NCI-H146 (cell line): ENCODE measurements at places on chromosomes 2 and 18.

GRCh38 chr18:25726298-25726697, 364.1 kb downstream of the SS18 start:
- no peak for DNase-seq

DNA sequence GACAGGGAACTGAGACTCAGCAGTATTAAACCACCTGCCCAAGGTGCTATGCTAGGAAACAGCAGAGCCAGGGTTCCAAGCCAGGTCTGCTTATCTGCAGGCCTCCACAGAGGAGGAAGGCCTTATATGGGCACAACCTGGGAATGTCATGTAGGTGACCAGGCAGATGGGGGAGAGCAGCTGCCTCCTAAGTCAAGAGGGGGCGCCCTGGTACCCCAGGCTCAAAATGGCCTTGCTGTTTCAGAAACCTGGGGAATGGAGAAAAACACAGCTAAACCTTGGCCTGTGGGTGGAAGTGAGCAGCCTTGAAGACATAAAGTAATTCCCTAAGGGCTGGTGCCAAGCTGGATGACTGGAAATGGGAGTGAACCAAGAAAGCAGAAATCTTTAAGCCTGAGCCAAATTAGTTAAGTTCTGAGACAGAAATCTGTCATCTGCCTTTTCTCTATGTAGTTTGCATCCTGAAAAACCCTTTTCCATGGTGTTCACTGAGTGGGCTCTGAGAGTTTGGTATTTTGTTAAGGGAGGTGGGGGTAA, 79.1 kb downstream of the MAPK4 start:
- DNase-seq: peak; percentile 79

DNA sequence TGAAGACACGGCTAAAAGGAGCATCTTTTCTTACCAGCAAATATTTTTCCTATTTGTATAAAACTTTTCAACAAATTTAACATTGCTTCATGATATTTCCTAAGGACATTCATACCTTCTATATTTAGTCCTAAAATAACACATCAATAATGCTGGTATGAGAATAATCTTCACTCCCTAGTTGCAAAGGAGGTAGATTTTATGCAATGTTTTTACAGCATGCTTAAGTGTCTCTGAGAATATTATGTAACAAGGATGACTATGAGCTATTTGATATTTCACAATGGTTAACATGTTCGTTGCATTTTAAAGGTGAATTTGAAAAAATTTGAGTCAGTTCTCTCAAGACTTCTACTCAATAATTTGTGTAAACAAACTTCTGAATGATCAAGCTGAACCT, 506.7 kb downstream of the NUP35 start:
- DNase-seq: no peak

DNA sequence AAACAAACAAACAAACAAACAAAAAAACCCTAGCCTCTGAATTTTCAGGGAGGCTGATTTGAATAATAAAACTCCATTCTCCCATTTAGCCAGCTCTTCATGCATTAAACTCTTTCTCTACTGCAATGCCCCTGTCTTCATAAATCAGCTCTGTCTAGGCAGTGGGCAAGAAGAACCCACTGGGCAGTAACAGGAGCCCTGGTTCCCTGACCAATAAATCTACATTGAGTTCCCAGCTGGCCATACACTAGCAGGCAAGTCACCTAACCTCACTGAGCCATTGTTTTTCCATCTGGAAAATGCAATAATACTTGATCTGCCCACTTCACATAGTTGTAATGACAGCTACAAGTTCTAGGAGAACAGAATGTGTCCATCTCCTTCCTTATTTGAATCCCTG, 57.6 kb upstream of the YPEL5 start:
- DNase-seq: no peak

- DNase-seq: peak; percentile 44
Measured at GRCh38 chr2:29238497-29238896, 123.3 kb downstream of the CLIP4 start.

DNA sequence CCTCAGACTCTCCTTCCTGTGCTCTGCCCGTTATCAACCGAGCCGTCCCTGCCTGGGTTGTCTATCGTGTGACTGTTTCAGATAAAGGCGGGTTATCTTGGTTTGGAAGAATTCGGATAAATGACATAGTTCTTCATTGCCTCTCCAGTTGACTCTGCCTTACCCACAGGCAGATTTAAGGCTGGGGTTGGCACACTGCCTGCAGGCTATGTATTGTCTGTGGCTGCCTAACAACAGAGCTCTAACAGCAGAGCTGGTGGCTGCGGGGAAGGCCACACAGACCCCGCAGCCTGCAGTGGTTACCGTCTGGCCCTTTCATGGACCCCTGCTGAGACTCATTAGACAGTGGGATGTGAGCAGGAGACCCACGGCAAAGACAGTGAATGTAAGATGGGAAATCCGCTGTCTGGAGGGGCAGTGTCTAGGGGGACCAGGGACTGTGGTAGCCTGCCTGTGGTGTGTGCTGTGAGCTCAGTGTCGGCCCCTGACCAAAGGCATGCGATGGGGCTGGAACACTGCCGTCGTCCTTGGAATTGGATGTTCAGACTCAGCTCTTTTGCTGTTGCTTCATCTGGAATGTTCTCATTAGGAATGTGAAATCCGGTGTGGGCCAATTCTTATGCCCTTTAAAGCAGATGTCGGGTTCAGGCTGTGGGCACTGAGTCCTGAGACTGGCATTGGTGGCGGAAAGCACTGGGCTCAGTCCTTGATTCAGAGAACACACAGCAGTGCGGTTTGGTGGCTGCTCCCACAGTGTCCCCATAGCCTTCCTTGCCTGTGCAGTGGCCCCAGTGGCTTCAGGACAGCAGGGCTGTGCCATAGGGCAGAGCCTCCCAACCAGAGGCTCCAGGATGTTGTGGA, 44.5 kb downstream of the SH3RF3 start:
- DNase-seq: no peak

GRCh38 chr18:78794071-78794430, 185.6 kb upstream of the SALL3 start:
- DNase-seq: no peak

GRCh38 chr18:62498616-62499262, 24.1 kb upstream of the ZCCHC2 start:
- DNase-seq: no peak

GRCh38 chr2:21836261-21836660, 712.5 kb downstream of the TDRD15 start:
- DNase-seq: no peak

DNA sequence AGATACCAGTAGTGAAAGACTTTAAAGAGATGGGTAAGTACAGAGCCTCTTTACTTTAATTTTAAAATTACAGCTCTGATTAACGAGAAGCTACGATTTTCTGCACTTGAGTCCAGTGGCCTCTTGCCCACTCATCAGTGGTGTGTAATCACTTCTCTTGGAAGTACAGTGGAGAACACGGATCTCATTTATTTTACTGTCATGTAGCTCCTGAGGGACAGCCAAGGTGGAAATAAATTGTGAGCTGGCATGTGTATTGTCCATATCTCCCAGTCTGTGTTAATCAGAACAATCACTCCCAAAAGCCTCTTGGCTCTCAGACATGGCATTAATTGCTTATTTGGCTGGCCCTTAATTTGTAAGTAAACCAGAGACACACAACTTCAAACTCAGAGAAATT, 69.4 kb downstream of the LOXHD1 start:
- no peak for DNase-seq

DNA sequence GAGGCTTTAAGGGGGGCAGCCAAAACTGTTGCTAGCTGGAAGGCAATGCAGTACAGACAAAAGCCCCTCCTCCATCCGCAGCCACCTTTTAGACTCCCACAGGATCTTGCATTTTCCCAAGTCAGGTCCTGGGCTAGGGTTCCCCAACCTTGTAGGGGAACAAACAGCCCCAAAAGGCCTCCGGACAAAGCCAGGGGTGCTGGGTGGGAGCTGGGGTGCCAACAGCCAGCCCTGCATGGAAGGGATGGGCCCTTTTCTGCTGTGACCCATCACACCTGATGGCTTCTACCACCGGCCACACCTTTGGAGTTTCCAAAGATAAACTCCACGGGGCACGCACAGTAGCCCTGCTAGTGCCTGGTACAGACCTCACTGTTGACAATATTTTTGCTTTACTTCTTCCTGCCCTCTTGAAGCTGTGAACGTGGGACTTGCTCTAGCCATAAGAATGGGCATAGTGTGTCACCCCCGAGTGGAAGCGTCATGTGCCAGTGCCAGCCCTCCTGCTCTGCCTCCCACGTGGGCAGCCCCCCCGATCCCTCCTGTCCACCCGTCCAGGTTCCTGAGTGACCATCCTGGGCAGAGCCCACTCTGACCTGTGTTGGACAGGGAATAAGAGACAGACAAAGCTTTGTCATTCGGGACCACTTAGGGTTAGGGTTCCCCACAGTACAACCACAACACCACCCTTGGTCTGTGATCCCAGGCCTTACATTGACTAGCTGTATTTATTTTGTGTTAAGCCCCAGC, 18.8 kb downstream of the TUBB6 start:
- no peak for DNase-seq

DNA sequence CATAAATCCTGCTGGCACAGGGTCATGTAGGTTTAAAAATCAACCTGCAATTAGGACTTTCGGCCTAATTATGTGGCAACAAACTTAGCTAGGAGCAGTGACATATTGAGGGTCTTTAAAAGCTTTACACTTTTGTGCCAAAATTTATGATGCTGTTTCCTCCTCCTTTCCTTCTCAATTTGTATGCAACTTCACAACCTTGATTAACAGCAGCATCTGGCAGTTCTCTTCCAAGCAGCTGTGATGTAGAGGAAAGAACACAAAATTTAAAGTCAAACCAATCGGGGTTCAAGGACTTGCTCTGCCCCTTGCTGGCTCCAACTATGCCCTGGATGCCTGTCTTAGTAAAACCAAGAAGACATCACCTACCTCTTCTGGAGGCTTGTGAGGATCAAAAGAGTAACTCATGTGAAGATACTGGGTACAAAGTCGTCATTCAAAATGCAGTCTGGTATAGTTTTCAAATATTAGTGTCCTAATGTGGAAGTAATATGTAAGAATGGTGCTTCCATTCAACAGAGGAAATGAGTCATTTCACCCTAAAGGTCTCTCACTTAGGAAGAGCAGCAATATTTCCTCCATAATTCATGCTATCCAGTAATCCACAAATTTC, 94.7 kb downstream of the ANKRD44 start:
- no peak for DNase-seq

GRCh38 chr2:107111623-107112022, 225.7 kb upstream of the ST6GAL2 start:
- no peak for DNase-seq

- DNase-seq: no peak
Measured at GRCh38 chr18:824179-824578, 12.1 kb upstream of the YES1 start.

DNA sequence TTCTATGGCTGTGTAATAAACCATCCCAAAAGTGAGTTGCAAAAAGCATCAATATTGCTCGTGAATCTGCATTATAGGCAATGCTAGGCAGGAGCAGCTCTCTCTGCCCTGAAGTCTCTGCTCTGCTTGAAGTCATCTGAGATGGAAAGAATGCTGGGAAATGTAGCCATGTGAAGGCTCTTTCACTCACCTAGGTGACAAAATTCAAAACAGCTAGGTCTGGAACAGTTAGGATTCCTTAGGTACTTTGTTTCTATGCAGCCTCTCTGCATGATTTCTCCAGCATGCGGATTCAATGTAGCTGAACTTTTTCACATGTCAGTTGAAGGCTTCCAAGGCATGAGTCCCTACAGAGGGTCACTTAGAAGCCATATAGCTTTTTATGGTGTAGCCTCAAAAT, 1383.7 kb downstream of the LRP1B start:
- DNase-seq: no peak

GRCh38 chr18:53796040-53796729, 428.3 kb downstream of the MBD2 start:
- DNase-seq: no peak

- DNase-seq: no peak
Measured at GRCh38 chr18:6352275-6352674, 62.4 kb downstream of the L3MBTL4 start.

DNA sequence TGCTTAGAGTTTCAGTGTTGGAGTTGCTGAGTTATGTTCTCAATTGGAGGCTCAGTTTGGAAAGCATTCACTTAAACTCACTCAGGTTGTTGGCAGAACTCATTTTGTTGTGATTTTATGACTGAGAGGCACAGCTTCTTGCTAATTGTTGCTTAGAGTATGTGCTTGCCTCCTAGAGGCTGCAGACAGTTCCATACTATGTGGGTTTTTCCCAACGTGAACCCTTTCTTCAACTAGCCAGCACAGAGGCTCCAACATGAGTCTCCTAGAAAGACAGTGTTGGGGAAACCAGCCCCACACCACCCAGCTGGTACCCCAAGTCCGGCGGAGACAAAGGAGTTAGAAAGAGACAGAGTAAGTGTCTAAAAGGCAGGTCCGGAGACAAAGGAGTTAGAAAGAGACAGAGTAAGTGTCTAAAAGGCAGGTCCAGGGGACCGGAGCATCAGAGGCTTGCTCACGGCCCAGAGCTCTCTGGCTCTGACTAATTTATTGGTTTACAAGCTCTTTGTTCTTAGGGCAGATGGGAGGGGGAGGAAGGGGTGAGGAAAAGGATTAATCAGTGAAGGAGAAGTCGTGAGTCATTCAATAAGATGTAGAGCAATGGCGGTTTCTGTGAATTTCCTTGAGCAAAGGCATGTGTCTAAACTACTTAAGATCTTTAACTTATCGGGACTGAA, 999.7 kb upstream of the LRRTM1 start:
- no peak for DNase-seq

DNA sequence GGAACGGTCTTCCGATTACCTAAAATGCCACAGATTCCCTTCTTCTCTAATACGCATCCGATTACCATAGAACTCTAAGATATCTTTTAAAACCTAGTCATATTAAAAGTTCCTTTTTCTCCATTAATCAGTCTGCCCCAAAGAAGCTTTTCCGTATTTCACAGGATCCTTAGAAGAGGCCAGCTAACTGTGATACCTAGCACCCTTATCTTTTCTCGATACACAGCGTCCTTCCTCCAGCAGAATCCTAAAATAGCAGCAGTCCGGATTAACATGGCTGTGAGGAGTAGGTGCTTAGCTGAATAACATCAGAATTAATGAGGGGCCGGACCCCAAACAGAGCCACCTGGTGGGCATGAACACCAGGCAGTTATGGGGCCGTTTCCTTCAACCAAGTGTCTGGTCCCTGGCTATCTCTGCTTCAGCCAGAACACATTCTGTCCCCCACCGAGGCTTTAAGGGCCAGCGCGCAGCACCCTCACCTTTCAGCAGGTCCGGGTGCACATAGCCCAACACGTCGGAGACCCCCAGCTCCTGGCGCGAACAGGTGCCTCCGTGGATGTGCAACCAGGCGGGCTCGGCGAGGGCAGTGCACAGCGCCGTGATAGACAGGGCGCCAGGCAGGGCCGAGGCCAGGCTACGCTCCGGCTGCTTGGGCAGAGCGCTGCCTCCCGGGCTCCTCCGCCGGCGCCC, 995 bp downstream of the TMEM127 start:
- DNase-seq: peak; percentile 36

GRCh38 chr2:2942906-2943305, 434.7 kb downstream of the EIPR1 start:
- DNase-seq: no peak

- DNase-seq: no peak
Measured at GRCh38 chr2:88738271-88738670, 46.8 kb downstream of the RPIA start.

GRCh38 chr2:173407646-173408045, 53.0 kb downstream of the CDCA7 start:
- DNase-seq: no peak

GRCh38 chr2:132859590-132859989, 189.6 kb upstream of the LYPD1 start:
- DNase-seq: no peak

GRCh38 chr2:197170208-197170607, 140.4 kb downstream of the ANKRD44 start:
- DNase-seq: no peak

- no peak for DNase-seq
Measured at GRCh38 chr2:221166292-221166691, 405.8 kb downstream of the EPHA4 start.

- DNase-seq: no peak
Measured at GRCh38 chr2:15630121-15630977, 38.7 kb downstream of the DDX1 start.
